ENCODE measurements at places on chromosomes 3 and 15.

GRCh38 chr15:59295261-59296001, 77.2 kb downstream of the MYO1E start:
- DNase-seq: no peak

DNA sequence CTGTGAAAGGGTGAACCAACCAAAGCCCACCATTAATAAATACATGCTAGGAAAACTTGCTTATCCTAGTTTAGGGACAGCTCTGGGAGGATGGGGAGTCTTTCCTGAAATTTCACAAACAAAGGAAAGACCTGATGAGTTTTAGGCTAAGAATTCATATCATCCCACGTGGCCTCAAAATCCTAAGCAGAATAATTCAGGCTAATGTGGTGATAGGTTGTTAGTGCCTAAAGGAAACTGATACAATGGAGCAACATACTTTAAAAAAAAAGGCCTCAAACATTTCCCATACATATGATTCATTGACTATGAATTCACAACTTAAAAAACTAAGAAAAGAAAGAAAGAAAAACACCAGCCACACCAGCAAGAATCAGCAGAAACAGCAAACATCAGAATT, 126.9 kb upstream of the CNTN4 start:
- no peak for DNase-seq

DNA sequence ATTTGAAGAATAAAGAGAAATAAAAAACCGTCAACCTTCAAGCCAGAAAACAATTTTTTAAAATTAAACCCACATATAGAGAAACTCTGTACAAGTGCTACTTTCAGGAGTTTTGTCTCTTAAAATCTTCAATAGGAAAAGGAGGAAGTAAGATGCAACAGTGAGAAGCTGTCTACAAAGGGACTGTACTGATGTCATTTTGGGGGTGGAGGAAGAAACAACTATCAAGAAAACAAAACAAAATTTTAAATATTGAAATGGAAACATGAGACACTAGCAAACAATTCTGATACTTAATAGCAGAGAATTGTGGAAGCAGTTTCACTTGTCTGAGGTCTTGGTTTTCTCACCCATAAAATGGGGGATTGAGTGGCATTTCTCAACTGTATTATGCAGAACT, 84.4 kb downstream of the SLMAP start:
- no peak for DNase-seq

- no peak for DNase-seq
Observed at GRCh38 chr3:27910456-27910855, 188.3 kb upstream of the EOMES start.

DNA sequence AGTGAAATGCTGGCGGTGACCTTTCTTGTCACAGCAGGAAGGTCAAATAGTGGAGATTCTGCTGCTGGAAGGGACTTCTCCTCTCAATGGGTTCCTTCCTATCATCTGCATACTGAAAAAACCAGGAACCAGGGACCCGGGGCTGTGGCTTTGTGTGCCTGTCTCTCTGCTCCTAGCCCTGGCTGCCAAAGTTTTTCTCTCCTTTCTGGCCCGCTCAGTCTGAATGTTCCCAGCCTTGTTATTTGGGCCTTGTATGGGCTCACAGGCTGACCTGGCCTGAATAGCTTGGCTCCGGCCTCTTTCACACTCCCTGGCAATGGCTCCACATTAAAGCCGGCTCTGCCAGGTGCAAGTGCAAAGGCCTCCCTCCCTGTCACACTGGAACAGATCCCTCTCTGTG, 94.7 kb downstream of the LRIG1 start:
- no peak for DNase-seq

DNA sequence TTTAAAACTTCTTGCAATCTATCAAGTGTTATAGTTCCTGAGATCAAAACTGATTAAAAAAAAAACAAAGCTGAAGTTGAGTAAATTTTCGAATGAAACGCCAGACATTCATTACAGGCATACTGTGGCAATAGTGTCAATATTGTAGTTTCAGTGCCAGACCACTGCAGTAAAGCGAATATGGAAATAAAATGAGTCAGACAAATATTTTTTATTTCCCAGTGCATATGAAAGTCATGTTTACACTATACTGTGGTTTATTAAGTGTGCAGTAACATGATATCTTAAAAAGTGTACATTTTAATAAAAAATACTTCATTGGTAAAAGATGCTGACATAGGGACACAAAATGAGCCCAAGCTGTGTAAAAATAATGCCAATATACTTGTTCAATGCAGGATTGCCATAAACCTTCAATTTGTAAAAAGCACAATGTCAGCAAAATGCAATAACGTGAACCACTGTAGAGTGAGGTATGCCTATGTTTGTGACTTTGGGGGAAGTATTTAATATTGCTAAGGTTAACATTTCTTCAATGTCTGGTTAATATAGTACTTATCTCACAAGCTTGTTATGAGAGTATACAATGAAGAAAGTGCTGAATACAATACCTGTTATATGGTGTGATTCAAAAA, 1473.9 kb upstream of the GBE1 start:
- no peak for DNase-seq

GRCh38 chr3:143472731-143473523, 353.4 kb downstream of the CHST2 start:
- no peak for DNase-seq
